ENCODE measurements at places on chromosomes 4 and X. TPM values are rescaled to one million over a fixed set of nuclear protein-coding genes. Genes with fewer than 3 reads are reported as not detected.

The FAM13A gene
- total RNA-seq: 3.6 TPM

The NOX1 gene
- total RNA-seq: not detected

The CDKL2 gene
- total RNA-seq: 0.29 TPM

The SLC6A14 gene
- not detected for total RNA-seq

The GAGE12F gene
- not detected for total RNA-seq

The SLC10A6 gene
- total RNA-seq: 0.10 TPM

The SMC1A gene
- 20.3 TPM for total RNA-seq

The CYP4V2 gene
- 4.9 TPM for total RNA-seq

The ASMT gene
- total RNA-seq: not detected

The BMPR1B gene
- total RNA-seq: 3.2 TPM

The POU4F2 gene
- total RNA-seq: not detected

The PNMA5 gene
- not detected for total RNA-seq
